ENCODE measurements at places on chromosomes 2 and 18.

DNA sequence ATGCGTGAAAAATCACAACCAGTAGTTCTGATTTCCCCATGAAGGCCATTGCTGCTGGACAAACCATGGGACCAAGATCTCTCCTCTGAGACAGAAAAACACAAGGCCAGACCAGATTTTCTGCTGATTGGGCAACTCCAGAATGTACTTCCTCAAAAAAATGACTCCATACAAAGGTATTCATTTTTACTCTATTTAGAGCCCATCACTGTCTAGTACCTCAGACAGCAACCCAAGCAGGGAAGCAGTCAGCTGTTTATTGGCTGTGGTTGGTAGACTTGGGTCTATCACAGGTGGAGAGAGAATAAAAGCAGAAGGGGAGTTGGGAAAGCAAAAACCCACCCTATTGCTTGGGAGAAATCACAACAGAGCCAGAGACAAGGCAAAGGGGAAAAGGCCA is 219.9 kb downstream of the PIK3C3 start:
- H3K4me1 ChIP-seq = no peaks in the 10 kb centered on the region
- DNase-seq = no peak
- no peak overlapping the region for H3K27ac ChIP-seq
- no peaks in the 10 kb centered on the region for H3K27me3 ChIP-seq
- no peak overlapping the region for H3K4me3 ChIP-seq

- H3K4me3 ChIP-seq = no peak overlapping the region
- H3K4me1 ChIP-seq = peaks cover 5% of the 10 kb centered on the region
- H3K27ac ChIP-seq = no peak overlapping the region
- DNase-seq = no peak
These were observed 33.1 kb downstream of the CHN1 start for GRCh38 chr2:174971868-174972781.

GRCh38 chr2:42924418-42924886 is 132.1 kb upstream of the HAAO start:
- no peaks in the 10 kb centered on the region for H3K36me3 ChIP-seq
- H3K4me3 ChIP-seq = no peak overlapping the region
- DNase-seq = no peak
- H3K4me1 ChIP-seq = no peaks in the 10 kb centered on the region

DNA sequence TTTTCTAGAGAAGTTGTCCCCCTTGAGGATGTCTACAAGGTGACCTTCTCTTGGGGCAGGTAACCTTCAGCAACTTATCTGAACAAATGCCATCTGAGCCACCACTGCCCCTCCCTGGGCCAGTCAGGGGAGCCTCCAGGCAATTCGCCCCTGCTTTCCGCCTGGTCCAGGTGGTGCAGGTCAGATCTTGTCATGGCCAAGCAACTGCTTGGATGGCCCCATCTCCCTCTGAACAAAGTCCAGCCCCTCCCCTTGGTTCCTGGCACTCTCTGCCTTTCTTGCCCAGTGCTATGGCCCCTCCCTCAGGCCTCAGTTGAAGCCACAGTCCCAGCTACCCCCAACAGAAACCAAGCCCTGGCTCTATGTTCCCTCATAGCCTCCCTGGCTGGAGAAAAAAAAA is 138.7 kb downstream of the ALPK2 start:
- no peak overlapping the region for H3K4me3 ChIP-seq
- peaks cover 19% of the 10 kb centered on the region for H3K27me3 ChIP-seq
- H3K27ac ChIP-seq = no peak overlapping the region
- DNase-seq = no peak
- H3K36me3 ChIP-seq = no peaks in the 10 kb centered on the region
- peaks cover 6% of the 10 kb centered on the region for H3K4me1 ChIP-seq

- H3K4me3 ChIP-seq = peak within 1 kb of the TSS; percentile 76
- no peaks in the 10 kb centered on the region for H3K36me3 ChIP-seq
- peaks cover 80% of the 10 kb centered on the region for H3K4me1 ChIP-seq
- H3K27ac ChIP-seq = peak within 1 kb of the TSS; percentile 96
- DNase-seq = peak; percentile 81
These were observed at the start of gene GPR55 for GRCh38 chr2:230924470-230925341. Gene GPR55 (minus strand): TSS chr2:230925242. CDS start chr2:230910962, 14,280 bp downstream.

DNA sequence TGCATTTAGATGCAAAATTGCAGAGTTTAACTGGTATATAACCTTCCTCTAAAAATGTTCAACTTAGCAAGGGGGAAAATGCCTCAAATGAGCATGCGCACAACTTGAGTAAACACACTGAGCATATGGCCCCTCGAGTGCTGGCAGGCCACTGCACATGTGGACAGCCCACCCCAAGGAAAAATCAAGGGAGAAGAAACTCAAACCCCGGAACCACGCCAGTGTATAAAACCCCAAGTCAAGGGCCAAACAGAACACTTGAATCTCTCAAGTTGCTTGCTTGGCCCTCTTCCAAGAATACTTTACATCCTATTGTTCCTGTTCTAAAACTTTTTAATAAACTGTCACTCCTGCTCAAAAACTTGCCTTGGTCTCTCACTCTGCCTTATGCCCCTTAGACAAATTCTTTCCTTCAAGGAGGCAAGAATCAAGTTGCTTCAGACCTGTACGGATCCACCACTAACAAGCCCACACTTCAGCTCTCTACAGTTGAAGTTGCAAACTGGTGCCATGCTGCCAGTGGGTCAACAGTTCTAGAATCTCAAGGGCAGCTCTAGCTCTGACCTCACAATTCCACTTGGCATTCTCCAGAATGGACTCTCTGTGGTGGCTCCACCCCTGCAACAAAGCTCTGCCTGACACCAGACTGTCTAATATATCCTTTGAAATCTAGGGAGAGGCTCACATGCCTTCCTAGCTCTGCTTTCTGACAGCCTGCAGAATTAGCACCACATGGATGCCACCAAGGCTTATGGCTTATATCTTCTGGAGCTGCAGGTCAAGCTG is 38.9 kb downstream of the HIBCH start:
- no peak overlapping the region for H3K27ac ChIP-seq
- H3K4me3 ChIP-seq = no peak overlapping the region
- H3K4me1 ChIP-seq = no peaks in the 10 kb centered on the region
- H3K36me3 ChIP-seq = peaks cover 24% of the 10 kb centered on the region
- no peaks in the 10 kb centered on the region for H3K27me3 ChIP-seq
- no peak for DNase-seq

DNA sequence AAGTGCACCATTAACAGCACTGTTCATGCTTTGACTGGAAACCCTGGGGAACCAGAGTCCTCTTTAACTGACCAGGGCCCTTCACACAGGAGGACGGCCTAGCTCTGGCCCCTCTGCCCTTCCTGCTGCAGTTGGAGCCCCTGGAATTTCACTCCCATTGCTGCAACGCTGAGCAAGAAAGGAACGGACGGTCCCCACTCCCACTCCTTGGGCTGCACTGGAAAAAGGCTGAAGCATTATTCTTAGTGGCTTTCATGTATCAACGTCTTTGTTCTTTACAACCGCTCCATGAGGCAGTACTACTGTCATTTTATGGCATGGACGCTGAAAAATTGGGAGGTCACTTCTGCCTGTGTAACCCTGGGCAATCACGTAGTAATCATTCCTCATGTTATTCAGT is 9.9 kb downstream of the PDIA6 start:
- DNase-seq = no peak
- H3K27ac ChIP-seq = no peak overlapping the region
- H3K4me3 ChIP-seq = no peak overlapping the region
- peaks cover 10% of the 10 kb centered on the region for H3K4me1 ChIP-seq
- H3K36me3 ChIP-seq = peaks cover 56% of the 10 kb centered on the region
- no peaks in the 10 kb centered on the region for H3K27me3 ChIP-seq

- H3K4me3 ChIP-seq = no peak overlapping the region
- no peak for DNase-seq
- H3K4me1 ChIP-seq = peaks cover 41% of the 10 kb centered on the region
- H3K36me3 ChIP-seq = peaks cover 69% of the 10 kb centered on the region
- no peaks in the 10 kb centered on the region for H3K27me3 ChIP-seq
These were observed 8.3 kb downstream of the FOSL2 start for GRCh38 chr2:28400921-28401320.

DNA sequence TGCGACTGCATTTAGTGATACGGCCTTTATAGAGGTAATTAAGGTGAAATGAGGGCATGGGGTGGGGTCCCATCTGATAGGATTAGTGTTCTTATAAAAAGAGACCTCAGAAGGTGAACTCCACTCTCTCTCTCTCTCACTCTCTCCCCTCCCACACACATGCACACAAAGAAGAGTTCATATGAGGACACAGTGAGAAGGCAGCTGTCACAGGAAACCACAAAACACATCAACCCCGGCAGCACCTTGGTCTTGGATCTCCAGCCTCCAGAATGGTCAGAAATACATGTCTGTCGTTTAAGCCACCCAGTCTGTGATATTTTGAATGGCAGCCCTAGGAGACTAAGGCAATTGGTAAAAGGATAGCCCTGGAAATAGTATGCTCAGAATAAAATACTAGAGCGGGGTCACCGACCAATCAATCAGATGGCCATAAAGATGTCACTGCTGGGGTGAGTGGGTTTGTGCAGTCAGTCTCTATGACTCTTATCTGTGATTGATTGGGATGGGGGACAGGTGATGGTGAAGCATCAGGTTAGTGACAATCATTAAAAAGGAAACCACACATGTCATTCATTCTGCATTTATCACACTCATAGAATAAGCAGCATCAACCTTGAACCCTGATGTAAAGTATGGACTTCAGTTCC is 118.9 kb upstream of the POU3F3 start:
- H3K36me3 ChIP-seq = no peaks in the 10 kb centered on the region
- H3K27ac ChIP-seq = no peak overlapping the region
- peaks cover 13% of the 10 kb centered on the region for H3K4me1 ChIP-seq
- peaks cover 3% of the 10 kb centered on the region for H3K27me3 ChIP-seq
- DNase-seq = no peak

DNA sequence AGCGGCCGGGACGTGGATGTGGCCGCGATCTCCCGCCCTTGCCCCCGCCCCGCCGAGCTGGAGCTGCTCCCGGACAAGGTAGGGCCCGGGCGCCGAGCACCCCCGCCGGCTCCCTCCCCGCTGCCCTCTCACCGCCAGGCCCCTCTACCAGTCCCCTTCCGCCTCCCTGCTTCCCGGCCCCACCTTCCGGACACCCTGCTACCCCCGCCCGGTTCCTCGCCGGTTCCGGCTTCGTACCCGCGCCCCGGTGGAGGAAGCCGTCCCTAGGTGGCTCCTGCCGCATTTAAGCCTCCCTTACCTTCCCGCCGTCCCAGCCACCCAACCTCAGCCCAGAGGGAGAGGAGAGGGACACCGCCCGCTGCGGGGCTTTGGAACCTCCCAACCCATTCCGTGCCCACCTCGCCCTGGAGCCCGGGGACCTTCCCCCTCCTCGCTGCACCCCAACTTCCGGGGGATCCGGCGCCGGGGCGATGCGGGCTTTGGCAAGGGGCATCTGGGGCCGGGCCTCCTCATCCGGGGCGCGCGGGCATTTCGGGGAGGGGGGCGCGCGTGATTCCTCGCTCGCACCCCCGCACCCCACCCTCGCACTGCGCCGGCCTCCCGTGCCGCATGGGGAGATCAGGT is 475 bp downstream of the B3GNT2 start:
- H3K27me3 ChIP-seq = no peaks in the 10 kb centered on the region
- H3K27ac ChIP-seq = peak overlapping the region; percentile 83
- H3K36me3 ChIP-seq = peaks cover 10% of the 10 kb centered on the region
- peaks cover 35% of the 10 kb centered on the region for H3K4me1 ChIP-seq
- peak; percentile 67 for DNase-seq

DNA sequence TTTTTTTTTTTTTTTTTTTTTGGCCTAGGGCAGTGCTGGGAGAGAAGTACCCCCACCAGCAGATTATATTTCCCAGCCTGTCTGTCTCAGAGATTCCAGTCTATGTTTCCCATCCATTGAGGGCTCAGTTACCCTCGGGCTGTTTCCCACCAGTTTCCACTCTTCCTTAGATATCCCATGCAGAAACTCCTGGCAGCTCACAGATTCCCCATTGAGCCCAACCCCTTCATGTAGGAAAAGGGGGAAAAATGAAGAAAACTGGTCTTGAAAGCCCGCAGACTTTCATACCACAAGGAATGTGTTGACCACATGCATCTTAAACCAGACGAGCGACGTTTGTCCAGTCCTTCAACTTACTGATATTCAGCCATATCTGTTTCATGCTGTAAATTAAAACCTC is 15.2 kb downstream of the ASXL3 start:
- H3K36me3 ChIP-seq = no peaks in the 10 kb centered on the region
- H3K27me3 ChIP-seq = no peaks in the 10 kb centered on the region
- H3K27ac ChIP-seq = no peak overlapping the region
- no peak for DNase-seq

DNA sequence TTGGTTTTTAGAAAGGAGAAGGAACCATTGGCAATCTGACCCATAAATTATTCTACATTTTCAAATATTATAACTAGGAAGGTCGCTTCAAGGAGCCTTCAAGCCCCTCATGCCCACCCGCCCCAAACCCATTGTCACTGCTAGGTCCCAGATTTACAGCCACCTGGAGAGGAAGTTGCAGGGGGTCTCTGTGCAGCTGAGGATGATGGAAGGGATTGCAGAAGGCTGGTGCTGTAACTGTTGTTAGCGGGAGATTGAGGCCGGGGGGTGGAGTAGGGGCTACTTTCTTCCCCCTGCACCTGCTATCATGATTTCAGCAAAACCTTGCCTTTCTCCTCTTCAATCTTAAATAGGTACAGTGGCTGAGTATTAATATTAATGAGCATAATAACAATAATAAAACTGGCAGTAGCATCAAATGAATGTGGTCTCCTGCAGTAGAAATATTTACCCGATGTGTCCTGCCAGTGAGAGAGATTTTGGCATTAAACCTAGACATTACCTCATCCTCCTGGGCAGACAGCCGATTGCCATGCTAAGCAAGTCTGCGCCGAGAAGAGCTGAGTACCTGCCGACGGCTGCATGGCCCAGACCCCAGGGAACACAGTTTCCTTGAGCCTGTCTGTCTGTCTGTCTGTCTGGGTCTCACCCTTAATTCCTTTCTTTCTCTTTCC is 225.4 kb downstream of the FAM210A start:
- DNase-seq = no peak
- H3K4me1 ChIP-seq = peaks cover 34% of the 10 kb centered on the region
- no peaks in the 10 kb centered on the region for H3K27me3 ChIP-seq
- H3K4me3 ChIP-seq = no peak overlapping the region
- H3K36me3 ChIP-seq = peaks cover 23% of the 10 kb centered on the region
- H3K27ac ChIP-seq = no peak overlapping the region

DNA sequence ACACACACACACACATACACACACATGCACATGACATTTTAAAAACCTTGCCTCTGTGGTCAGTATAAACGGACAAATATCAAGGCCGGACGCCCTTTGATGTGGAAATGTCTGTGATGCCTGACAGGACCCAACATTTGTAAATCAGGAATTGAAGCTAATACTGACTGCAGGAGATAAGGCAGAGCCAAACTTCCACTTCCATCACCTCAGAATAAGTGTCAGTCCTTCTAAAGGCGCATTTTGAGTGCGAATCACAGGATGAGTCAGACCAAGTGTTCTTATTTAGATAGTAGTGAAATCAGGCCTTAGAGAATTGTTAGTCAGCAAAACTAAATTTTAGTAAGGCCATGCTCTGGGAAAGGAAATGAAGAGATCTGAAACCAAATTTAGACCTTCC is 211.7 kb upstream of the LRATD1 start:
- DNase-seq = no peak

- H3K27me3 ChIP-seq = peaks cover 50% of the 10 kb centered on the region
- H3K36me3 ChIP-seq = no peaks in the 10 kb centered on the region
- H3K27ac ChIP-seq = no peak overlapping the region
- no peak for DNase-seq
- no peaks in the 10 kb centered on the region for H3K4me1 ChIP-seq
- H3K4me3 ChIP-seq = no peak overlapping the region
These were observed 123.7 kb upstream of the SMAD2 start for GRCh38 chr18:48053881-48054816.

Data from activated naive CD8-positive, alpha-beta T cell treated with anti-CD3 and anti-CD28 coated beads, Interleukin-2, amount 50 U/mL, for 24 hours (primary cell).